C1 segment of cervical spinal cord (tissue), 14 donors: ENCODE measurements at places on chromosomes 7 and 10.

GRCh38 chr7:68438016-68438415 lies 1160.3 kb upstream of the AUTS2 start:
- no peak for DNase-seq

DNA sequence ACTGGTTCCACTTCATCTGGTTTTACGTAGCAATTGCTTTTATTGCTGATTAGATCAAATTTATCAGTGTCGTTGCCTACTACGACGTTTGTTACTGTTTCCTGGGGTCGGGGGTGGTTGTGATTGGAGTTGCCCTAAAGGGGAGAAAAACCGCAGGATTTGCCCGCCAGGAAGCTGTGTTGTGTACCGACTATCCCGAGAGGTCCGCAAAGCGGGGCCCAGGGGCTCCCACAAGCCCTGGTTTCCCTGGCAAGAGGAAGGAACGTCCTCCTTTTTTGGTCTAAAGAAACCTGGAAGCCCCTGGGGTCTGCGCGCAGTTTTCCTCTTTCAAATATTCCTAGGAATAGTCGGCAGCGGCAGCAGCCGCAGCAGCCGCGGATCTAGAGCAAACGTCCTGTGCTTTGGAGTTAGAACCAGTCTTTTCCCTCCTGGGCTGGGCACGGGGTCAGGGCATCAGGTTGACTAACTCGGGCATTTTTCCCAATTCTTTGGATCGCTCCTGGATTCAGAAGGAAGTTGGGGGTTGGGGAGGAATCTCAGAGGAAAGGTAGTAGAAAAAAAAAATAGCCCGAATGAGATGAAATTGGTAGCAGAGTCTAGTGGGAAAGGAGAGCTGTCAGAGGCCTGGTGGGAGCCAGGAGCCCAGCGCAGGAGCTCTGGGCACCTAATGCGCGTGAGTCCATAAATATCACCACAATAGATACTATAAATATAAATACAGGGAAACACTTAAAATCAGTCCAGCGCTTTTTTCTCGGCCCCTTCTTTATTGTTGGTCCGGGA lies 4.6 kb downstream of the VAX1 start:
- no peak for DNase-seq

DNA sequence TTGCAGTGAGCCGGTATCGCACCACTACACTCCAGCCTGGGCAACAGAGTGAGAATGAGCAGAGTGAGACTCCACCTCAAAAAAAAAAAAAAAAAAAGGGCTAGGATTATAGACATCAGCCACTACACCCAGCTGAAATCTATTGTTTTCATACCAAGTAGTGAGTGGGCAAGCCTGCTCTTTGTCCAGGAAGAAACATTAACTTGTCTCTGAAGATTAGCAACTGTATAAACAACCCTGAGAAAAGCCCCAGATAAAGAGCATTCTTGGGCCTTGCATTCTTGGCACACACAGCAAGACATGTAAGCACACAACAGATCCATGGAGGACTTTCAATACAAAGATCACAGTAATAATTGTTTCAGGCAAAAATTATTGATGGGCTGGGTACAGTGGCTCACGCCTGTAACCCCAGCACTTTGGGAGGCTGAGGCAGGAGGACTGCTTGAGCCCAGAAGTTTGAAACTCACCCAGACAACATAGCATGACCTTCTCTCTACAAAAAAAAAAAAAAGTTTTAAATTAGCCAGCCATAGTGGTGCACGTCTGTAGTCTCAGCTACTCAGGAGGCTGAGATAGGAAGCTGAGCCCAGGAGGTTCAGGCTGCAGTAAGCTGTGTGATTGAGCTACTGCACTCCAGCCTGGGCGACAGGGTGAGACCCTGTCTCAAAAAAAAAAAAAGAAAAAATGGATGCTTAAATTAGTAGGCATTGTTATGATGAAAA lies 4.4 kb downstream of the PSPH start:
- no peak for DNase-seq

- DNase-seq: no peak
Measured at GRCh38 chr10:131578472-131578970, 267.0 kb upstream of the TCERG1L start.

- no peak for DNase-seq
Measured at GRCh38 chr10:88489107-88489506, 94.0 kb downstream of the RNLS start.

- DNase-seq: no peak
Measured at GRCh38 chr7:133781486-133782090, 345.6 kb upstream of the LRGUK start.

- no peak for DNase-seq
Measured at GRCh38 chr7:51121931-51122425, 194.6 kb downstream of the COBL start.

- no peak for DNase-seq
Measured at GRCh38 chr10:92880233-92880861, 32.0 kb downstream of the EXOC6 start.

DNA sequence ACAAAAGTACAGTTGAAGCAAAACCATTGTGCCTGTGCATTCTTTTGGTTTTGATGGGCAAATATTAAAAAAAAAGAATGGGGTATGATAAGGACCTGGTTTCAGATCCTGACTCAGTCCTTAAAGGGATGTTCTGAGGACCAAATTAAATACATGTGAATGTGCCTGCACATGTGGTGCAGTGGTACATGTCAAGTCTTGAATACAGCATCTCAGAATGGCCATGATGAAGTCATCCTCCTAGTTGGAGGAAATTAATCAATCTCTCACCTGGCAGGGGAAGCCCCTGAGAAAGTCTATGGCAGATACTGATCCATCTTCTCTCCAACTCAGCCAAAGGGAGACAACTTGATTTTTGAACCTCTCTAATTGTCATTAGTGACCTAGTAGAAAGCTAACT lies 207.0 kb downstream of the SUGCT start:
- no peak for DNase-seq

GRCh38 chr10:100996678-100997359 lies 2.8 kb upstream of the LZTS2 start:
- DNase-seq: no peak

GRCh38 chr7:112779667-112780066 lies 10.5 kb downstream of the TMEM168 start:
- DNase-seq: no peak
